ENCODE measurements at places on chromosomes 3 and 15.

DNA sequence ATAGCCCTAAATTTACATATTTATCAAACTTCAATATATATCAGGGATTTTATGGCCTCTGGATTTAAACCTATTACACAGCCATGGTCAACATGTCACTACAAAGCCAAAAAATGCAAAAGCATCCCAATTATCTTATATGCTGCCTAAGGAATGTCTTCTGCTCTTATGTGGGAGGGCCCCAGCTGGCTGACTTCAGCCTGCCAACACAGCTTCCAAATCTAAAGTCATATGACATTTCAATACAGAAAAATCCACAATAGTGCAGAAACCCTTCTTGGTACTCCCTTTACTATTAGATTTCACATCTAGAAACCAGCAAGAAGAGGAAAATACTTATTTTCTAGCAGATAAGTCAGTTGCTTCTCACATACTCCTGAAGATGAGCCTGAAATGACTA lies 6.4 kb downstream of the PFN2 start:
- no peak for DNase-seq

DNA sequence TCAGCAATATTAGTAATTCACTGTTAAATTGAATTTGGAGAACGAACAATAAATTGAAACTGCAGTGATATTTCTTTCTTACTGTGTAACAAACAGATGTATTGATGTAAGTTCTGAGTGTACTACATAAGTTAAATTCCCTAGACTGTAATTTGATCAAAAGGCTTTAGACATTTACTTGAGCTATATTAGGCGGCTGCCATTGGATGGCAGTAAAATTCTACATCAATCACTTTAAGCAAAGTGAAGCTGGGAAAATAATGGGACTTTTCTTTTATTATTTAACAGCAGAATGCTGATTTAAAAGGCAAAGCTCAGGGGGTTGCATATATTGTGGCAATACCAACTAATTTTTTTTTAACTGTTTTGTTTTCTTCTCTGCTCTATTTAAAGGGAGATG lies 212.6 kb upstream of the PLSCR5 start:
- peak; percentile 15 for DNase-seq

GRCh38 chr3:14429237-14429636 lies 26.8 kb downstream of the SLC6A6 start:
- no peak for DNase-seq

- no peak for DNase-seq
Measured at GRCh38 chr3:27594096-27594690, 110.0 kb upstream of the SLC4A7 start.

DNA sequence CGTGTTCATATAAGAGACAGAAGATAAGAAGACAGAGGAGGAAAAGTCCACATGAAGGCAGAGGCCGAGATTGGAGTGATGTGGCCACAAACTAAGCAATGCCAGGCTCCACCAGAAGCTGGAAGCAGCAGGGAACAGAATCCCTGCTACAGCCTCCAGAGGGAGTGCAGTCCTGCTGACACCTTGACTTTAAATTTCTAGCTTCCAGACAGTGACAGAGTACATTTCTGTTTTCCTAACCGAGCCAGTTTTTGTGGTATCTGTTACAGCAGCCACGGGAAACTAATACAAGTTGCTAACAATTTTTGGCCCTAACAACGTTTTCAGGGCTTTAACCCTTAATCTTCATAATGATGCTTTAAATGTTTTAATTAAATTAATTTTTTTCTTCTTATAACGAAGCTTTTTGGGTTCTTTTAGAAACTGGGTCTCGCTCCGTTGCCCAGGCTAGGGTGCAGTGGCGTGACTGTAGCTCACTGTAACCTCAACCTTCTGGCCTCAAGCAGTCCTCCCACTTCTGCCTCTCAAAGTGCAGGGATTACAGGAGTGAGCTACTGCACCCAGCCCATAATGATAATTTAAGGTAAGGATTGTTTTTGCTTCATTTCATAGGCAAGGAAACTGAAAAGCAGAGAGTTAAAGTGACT lies 202.3 kb upstream of the PROK2 start:
- DNase-seq: peak; percentile 26

GRCh38 chr15:57329582-57330367 lies 46.5 kb upstream of the CGNL1 start:
- DNase-seq: no peak

- no peak for DNase-seq
Measured at GRCh38 chr15:40002295-40002694, 36.7 kb downstream of the SRP14 start.

GRCh38 chr15:98651036-98651481 lies 2.7 kb downstream of the IGF1R start:
- DNase-seq: peak; percentile 74

DNA sequence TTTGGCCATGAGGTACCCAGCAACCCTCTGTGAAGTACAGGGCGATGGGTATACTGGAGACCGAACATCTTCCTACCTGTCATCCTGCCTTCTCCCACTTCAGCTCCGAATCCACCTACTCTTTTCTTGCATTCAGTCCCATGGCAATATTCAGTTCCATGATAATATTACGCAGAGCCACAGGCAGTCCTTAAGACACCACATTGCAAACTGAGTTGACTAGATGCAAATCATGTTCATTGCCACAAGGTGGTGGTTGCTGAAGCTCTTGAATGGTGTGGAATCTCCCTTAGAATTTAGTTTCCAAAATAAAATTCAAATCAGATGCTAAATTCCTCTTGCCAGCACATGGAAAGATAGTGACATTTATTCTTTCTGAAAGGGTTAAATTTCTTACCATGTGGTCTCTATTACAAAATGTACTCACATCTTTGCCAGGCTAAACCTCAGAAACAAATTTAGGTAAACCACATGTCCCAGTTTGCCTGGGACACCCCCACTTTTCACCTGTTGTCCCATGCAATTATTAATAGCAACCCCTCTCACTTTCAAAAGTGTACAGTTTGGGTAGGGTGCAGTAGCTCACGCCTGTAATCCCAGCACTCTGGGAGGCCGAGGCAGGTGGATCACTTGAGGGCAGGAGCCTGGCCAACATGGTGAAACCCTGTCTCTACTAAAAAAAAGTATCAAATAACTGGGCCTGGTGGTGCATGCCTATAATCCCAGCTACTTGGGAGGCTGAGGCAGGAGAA lies 1.7 kb upstream of the NME9 start:
- DNase-seq: no peak

GRCh38 chr3:70974747-70975146 lies 608.8 kb downstream of the FOXP1 start:
- no peak for DNase-seq

DNA sequence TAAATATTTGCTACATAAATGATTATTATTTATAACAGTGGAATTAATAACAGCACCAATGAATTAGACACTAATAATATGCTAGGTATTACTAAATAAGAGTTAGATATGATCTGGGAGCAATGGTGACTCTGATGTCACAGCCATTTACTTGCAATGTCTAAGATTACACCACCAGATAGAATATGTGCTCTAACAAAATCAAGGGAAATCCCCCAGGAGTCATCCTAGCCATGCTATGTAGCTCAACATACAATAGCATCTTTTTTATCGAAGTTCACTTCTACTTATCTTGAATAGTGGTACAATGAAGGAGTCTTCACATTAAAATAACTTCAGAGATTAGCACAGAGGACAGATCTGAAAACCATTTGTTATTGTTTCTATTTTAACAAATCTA lies 154.0 kb downstream of the FMN1 start:
- no peak for DNase-seq

DNA sequence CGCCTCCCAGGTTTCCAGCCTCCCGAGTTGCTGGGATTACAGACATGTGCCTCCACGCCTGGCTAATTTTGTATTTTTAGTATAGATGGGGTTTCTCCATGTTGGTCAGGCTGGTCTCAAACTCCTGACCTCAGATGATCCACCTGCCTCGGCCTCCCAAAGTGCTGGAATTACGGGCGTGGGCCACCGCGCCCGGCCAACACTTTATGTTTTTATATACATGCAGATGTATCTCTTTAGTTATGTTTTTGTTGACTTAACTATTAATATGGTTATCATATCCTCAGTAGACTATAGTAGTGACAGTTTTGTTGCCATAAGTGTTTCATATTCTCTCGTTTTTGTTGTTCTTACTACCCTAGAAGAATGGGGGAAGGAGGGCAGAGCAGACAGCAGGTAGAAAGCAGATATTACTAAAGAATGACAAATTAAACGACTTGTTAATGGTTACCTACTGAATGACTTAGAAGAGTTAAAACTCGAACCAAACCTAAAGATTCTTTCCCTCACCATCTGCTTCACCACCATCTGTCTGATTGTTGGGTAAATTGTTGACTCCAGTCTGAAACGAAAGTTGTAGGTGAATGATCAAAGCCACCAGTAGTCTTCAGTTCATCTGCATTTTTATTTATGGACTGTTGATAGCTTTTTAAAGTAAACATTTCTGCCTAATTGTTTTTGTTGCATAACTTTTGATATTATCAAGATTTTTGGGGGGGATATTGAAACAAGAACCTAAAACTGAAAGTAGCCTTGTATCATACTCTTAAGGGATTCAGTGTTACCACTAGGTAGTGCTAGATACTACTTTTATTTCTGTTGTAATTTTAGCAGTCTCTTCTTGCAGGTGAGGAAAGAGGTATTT lies 89.3 kb downstream of the RASA2 start:
- DNase-seq: no peak

DNA sequence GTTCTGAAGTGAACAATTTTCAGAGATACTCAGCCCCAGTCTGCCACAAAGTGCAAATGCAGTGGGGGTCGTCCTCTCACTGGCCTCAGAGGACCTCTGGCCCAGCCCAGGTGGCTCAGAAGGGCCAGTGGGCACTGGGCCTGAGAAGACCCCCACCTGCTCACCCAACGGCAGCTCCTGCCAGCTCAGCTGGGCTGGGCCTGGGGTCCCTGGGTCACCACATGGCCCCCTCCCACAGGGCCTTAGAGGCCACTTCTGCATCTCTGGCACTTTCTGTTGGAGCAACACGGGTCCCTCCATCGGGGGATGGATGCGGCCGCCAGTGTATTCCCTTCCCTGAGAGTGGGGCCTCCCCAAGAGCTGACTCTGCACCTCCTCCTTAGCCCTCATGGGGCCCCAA lies 262.7 kb upstream of the KCNH8 start:
- no peak for DNase-seq

Data from testis (tissue), 5 donors.